ENCODE measurements at places on chromosomes 6 and 20.

- DNase-seq: no peak
Observed at GRCh38 chr20:41116282-41116956, 20.9 kb upstream of the PLCG1 start.

GRCh38 chr6:108074057-108074358, 533 bp downstream of the OSTM1 start:
- peak; percentile 9 for DNase-seq

DNA sequence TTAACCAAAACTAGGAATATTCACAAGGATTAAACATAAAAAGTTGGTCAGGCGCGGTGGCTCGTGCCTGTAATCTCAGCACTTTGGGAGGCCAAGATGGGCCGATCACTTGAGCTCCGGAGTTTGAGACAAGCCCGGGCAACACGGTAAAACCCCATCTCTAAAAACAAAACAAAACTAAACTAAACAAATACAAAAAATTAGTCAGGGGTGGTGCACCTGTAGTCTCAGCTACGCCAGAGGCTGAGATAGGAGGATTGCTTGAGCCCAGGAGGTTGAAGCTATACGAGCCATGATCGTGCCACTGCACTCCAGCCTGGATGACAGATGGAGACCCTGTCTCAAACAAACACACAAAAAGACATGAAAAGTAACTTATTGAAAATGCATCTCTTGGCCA, 3.2 kb downstream of the PSORS1C2 start:
- DNase-seq: no peak

GRCh38 chr20:3434232-3434631, 26.8 kb upstream of the DNAAF9 start:
- no peak for DNase-seq
